ENCODE measurements at places on chromosomes 2 and 18. TPM values are rescaled to one million over a fixed set of nuclear protein-coding genes. Genes with fewer than 3 reads are reported as not detected.

The KCNIP3 gene
- 1.0 TPM for total RNA-seq

GRCh38 chr2:18297534-18298058, 262.9 kb downstream of the RDH14 start:
- H3K4me3 ChIP-seq, result no peak overlapping the region
- H3K4me1 ChIP-seq, result no peaks in the 10 kb centered on the region
- no peak overlapping the region for H3K27ac ChIP-seq
- H3K27me3 ChIP-seq, result no peaks in the 10 kb centered on the region
- no peak for DNase-seq

DNA sequence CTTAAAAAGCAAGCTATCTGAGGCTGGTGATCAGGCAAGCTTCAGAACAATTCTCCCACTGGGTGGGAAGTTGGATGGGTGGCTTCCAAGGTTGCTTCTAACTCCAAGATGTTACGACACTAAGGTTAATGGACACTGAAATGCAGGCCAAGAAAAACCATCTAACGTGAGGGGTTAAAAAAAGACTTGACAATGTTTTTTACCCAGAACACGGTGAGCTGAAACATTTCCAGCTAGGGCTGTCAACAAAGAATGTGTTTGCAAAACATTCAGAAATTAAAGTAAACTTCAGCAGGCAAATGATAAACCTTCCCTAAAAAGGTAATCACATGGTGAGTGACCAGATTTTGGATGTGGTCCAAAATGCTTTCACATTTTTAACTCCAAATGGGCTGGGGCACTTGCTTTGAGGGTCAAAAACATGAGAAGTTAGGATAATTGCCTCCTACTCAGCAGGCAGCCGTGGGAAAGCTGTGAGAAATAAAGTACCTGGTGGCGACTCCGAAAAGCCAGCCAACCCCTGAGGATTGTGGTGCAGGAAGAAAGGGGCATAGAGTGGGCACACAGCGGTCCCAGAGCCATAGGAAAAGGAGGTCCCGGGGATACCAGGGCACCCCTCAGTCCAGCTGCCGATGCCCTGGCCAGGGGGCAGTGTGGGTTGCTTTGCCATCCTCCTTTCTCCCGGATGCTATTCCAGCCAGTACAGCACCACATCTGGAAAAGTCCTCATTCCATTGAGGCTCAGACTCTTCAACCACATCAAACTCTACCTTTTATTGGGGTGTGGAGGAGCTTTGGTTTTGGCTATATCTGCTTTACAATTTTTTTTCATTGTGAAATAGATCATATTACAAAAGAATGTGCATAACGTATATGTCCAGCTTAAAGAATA, 90.0 kb upstream of the ATL2 start:
- DNase-seq, result no peak
- H3K4me1 ChIP-seq, result no peaks in the 10 kb centered on the region
- no peak overlapping the region for H3K27ac ChIP-seq
- no peak overlapping the region for H3K4me3 ChIP-seq

DNA sequence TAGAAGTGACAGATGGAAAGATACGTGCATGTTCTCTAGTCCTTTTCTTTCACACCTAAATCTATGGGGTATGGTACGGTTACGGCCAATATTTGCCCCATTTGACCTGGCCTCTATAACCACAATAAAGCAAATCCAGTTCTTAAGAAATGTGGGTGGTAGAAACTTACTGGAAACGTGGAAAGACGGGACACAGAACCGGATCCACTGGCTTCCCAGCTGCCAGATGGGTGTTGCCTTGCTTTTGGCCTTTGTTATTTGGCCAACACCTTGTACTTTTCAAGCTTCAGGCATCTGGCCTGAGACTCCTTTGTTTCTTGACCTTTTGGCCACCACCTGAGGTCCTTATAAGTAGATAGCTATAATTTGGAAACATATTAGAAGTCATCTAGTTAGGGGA, 635.9 kb downstream of the SLC4A3 start:
- H3K36me3 ChIP-seq, result no peaks in the 10 kb centered on the region
- H3K4me1 ChIP-seq, result no peaks in the 10 kb centered on the region
- no peak overlapping the region for H3K4me3 ChIP-seq
- H3K27me3 ChIP-seq, result no peaks in the 10 kb centered on the region
- DNase-seq, result no peak

DNA sequence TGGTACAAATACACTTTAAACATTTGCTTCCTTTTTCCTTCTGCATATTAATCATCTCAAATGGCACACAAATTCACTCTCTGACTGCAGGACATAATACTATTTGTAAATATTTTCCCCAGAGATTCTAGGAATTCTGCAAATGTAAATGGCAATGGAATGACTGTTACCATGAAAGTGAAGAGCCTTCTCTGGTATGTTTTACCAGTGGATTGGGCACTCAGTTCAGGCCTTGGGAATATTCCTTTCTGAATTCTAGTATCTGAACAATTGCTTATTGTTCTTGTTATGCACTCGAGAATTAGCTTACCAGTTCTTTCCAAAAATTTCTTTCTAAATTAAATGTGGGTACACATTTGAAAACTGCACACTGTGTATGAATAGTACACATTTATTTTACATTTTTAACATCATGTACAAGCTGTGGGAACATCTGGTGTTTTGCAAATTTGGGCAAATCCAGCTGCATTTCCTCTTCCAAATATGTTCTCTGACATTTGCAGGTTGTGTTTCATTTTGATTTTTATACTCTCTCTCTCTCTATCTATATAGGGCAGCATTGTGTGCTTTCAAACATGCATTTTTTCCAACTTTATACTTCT, 289.1 kb downstream of the NBAS start:
- no peak overlapping the region for H3K4me3 ChIP-seq
- H3K4me1 ChIP-seq, result no peaks in the 10 kb centered on the region
- peaks cover 34% of the 10 kb centered on the region for H3K36me3 ChIP-seq
- no peaks in the 10 kb centered on the region for H3K27me3 ChIP-seq

The TDRD15 gene
- not detected for total RNA-seq

- H3K27me3 ChIP-seq, result no peaks in the 10 kb centered on the region
- peaks cover 12% of the 10 kb centered on the region for H3K4me1 ChIP-seq
- H3K27ac ChIP-seq, result no peak overlapping the region
- no peak for DNase-seq
Measured at GRCh38 chr2:192117705-192118104, 77.0 kb downstream of the TMEFF2 start.

DNA sequence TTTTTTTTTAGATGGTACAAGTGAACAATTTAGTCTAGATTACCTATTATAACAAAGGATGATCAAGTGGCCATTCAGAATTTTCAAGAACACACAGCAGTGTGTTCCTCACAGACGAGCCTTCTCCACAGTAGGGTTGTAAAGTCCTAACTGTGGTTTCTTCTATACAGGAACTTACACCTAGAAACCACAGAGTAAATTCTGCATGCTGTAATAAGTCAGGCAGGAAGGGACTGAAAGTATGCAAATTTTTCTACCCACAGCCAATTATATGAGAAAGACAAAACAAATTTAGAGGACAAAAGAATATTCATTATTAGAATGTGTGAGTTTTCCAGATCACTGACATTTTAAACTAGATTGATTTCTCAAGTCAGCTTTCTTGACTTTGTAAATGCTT, 99.5 kb downstream of the RBMS1 start:
- no peak overlapping the region for H3K4me3 ChIP-seq
- peaks cover 83% of the 10 kb centered on the region for H3K4me1 ChIP-seq
- no peak overlapping the region for H3K27ac ChIP-seq
- no peaks in the 10 kb centered on the region for H3K36me3 ChIP-seq

The UNC50 gene
- total RNA-seq, result 45.3 TPM

DNA sequence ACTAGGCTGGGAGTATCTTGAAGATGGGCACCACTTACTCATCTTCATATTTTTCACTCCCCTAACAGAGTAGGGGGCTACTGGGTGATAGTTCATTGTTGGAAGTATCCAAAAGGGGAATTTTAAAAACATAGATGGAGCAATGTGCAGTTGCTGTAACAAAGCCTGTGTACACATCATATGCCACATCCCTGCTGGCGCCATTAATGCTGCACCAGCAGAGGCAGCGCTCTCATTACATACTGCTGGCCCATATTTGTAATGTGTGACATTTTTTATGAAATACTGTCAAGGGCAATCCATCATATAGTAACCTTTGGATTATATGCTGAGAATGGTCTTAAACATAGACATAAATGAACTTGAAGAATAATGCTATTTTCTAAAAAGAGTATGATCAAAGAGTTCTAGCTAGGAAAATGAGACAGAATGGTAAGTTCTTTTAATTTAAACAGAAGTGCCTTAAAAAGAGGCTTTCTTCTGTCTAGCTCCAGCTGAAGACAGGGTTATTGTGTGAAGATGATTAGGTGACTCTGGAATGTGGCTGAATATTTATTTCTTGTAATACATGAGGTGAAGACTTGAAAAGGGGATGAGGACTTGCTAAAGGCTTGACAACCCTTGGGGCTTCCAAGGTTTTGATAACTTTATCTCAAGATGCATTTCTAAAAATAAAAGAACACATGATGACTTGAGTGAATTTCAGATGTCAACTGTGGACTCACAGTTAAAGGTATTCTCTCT, 2.4 kb upstream of the TMEM178A start:
- H3K36me3 ChIP-seq, result no peaks in the 10 kb centered on the region
- no peak overlapping the region for H3K4me3 ChIP-seq
- H3K27ac ChIP-seq, result no peak overlapping the region
- no peak for DNase-seq

The UGT1A5 gene
- not detected for total RNA-seq
